ENCODE measurements at places on chromosomes 1 and 21.

GRCh38 chr1:82399093-82399492 lies 598.4 kb downstream of the ADGRL2 start:
- no peak for DNase-seq

DNA sequence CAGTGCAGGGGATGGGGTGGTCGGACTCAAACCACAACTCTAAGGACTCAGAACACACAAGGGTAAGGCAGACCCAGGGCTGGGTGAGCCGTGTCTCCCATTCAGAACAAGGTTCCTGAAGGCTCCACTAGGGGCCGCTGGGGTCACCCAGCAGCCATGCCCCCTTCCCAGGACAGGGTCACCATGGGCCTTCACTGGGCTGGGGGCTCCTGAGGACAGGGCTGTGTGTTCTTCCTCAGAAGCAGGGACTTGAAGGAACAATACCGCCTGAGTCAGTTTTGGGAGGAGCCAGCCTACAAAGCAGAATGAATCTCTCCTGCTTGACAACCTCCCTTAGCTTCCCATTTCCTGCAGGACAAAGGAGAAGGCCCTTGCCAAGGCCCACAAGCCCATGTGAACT lies 15.4 kb downstream of the RIMS3 start:
- DNase-seq = peak; percentile 35

GRCh38 chr1:15526021-15526489 lies 593 bp upstream of the DNAJC16 start:
- DNase-seq = no peak

GRCh38 chr1:48043622-48044021 lies 46.4 kb upstream of the TRABD2B start:
- DNase-seq = no peak

GRCh38 chr1:78437941-78438340 lies 52.8 kb upstream of the PTGFR start:
- no peak for DNase-seq

- DNase-seq = peak; percentile 53
These were observed 11.4 kb upstream of the MTARC1 start for GRCh38 chr1:220775240-220775853.

DNA sequence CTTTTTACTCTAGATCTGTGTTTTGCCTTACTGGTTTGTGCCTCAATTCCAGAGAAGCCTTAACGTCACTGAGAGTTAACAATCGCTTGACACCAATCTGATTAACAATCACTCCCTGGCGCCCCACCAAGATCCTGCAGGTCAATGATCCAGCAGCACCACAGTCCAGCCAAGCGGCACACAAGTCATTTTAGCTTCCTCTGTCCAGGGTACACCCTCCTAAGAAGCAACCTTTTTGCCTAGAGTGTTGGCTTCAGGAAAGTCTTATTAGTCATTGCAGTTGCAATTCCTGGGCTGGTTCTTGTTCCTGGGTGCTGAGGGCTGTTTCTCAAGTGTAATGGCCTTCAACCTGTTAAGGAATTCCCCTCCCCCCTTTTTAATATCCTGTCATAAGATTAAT lies 323.0 kb upstream of the USP25 start:
- DNase-seq = no peak

- DNase-seq = peak; percentile 81
These were observed 85.9 kb downstream of the USP24 start for GRCh38 chr1:55129194-55129728.

- DNase-seq = peak; percentile 10
These were observed 36.2 kb upstream of the DOCK7 start for GRCh38 chr1:62724430-62724829.

GRCh38 chr1:8863794-8864233 lies 14.7 kb downstream of the ENO1 start:
- DNase-seq = no peak

DNA sequence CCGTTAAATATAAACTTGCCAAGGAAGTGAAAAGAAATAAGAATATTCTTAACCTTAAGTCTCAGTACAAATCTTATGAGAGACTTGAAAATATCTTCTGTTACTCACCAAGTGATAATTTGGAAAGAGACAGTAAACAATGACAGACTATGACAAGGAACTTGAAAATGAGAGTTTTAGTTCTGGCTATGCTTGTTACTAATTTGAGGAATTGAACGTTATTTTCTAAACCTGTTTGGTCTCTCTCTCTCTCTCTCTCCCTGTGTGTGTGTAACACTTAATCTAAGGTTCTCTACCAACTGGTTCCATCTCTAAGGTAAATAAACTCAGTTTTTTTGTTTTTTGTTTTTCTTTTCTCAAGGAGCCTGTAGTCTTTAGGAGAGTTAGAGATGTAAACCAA lies 161.8 kb downstream of the AMY1C start:
- no peak for DNase-seq

- DNase-seq = no peak
These were observed 596.3 kb upstream of the CHRM3 start for GRCh38 chr1:238789916-238790667.

- no peak for DNase-seq
These were observed 444.9 kb upstream of the PKN2 start for GRCh38 chr1:88239205-88239604.

DNA sequence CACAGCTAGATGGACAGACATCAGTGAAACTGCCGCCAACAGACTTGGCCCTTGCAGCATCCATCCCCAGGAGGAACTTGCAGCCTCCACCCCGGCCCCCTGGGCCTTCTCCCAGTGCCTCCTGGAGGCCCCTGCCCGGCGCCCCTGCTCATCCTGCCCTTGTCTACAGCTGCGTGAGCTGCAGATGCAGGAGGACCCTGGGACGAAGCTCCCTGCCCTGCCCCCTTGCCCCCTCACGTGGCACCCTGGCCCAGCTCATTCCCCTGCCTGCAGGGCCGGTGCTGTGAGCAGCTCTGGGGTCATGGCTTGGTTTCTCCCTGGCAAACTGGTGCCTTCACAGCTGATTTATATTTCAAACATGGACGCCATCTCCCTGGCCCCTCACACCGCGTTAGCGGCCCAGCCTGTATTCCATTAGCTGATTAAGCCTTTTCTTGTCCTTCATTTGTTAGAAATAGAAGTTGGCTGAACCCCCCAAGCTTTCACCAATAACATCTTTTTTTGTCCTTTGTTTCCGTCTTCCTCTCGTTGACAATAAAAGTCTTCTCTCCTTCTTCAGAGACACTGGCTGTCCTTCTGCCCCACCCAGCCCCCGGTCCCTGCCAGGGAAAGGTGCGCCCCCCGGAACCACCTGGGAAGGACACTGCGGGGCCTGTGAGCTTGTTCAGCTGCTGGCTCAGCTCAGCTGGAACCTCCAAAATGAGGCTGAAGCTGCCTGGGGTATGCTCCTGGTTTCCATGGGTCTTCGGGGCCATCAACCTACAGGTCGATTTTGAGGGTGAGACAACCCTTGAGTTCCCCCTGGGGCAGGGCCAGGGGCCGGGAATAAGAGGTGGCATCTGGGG lies 34.0 kb upstream of the SLC19A1 start:
- no peak for DNase-seq

DNA sequence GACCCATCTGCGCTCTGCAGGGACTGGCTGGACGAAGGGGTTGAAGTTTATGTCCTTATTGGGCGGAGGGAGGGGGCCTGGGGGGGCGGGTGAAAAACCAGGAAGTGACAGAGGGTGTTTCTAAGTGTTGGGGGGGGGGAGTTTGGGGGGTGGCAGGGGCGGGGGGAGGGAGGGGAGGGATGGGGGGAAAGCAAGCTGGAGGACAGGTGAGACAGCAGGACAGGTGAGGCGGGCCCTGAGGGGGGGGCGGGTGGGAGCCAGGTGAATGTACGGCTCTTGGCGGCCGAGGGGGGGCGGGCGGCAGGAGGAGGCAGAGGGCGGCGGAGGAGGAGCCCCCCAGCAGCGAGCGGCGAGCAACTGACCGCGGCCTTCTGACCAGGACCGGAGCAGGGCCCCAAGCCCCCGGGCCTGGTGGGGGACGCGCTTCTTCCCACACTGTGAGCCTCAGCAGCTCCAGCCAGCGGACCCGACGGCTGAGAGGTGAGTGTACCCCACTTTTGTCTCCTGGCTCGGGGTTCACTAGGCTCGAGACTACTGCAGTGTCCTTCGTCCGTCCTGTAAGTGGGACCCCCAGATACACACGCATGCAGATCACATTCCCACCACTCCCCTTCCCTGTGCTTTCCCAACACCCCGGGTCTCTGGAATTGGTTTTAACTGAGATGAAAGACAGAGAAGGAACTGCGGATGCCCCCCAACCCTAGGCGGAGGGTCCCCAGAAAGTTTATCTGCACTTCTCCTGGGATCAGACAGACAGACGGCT lies at the start of gene ZBTB7B:
Gene ZBTB7B (plus strand): TSS at position 339 of the 763 bp plus-strand sequence. CDS start 11,859 bp downstream, outside the sequence.
- no peak for DNase-seq

- peak; percentile 92 for DNase-seq
These were observed 61.1 kb downstream of the SDC3 start for GRCh38 chr1:30847358-30847972.

- DNase-seq = peak; percentile 28
These were observed 652.5 kb downstream of the KIF26B start for GRCh38 chr1:245807306-245807705.

- DNase-seq = no peak
These were observed 93.5 kb upstream of the CAMK1G start for GRCh38 chr1:209490013-209490412.
